ENCODE measurements at places on chromosomes 11 and 22. TPM values are rescaled to one million over a fixed set of nuclear protein-coding genes. Genes with fewer than 3 reads are reported as not detected.

Gene OR10A2
- total RNA-seq = not detected

Gene RTN4RL2
- 0.17 TPM for total RNA-seq

Gene SCARF2
- 12.8 TPM for total RNA-seq

Gene KRTAP5-9
- not detected for total RNA-seq

Gene ARHGAP20
- 11.6 TPM for total RNA-seq

Gene C22orf15
- total RNA-seq = 3.9 TPM

Gene PDGFB
- total RNA-seq = not detected

Gene TECTA
- total RNA-seq = 0.26 TPM

Gene BIRC3
- total RNA-seq = 3.3 TPM

Gene FAM111B
- total RNA-seq = 0.33 TPM

Gene CD3G
- not detected for total RNA-seq

Gene TEAD1
- total RNA-seq = 65.0 TPM
